ENCODE measurements at places on chromosomes 5 and 9.

DNA sequence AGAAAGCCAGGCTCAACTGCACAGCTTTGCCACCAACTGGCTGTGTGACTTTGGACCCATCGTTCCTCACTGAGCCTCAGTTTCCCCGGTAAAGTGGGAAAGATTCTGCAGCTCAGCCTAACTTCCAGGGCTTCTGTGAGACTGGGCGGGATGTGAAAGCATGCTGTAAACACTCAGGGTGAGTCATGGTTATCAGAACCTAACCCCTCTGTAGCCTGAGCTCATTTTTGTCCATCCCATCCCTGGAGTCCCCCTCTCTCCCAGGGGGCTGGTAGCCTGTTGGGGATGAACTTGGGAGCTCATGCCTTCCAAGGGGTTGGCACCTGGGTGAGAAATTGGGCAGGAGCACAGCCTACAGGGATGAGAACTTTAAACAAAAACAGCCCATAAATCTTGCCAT lies 2.3 kb downstream of the CCDC69 start:
- peaks cover 2% of the 10 kb centered on the region for H3K27me3 ChIP-seq
- H3K27ac ChIP-seq = no peak overlapping the region
- peaks cover 5% of the 10 kb centered on the region for H3K4me1 ChIP-seq
- DNase-seq = peak; percentile 55
- H3K4me3 ChIP-seq = no peak overlapping the region

GRCh38 chr9:92986176-92987119 lies 39.1 kb downstream of the FGD3 start:
- no peaks in the 10 kb centered on the region for H3K4me1 ChIP-seq
- H3K27me3 ChIP-seq = no peaks in the 10 kb centered on the region
- H3K36me3 ChIP-seq = no peaks in the 10 kb centered on the region
- DNase-seq = no peak
- H3K4me3 ChIP-seq = no peak overlapping the region
- no peak overlapping the region for H3K27ac ChIP-seq

- no peak overlapping the region for H3K27ac ChIP-seq
- no peaks in the 10 kb centered on the region for H3K4me1 ChIP-seq
- DNase-seq = peak; percentile 10
- H3K4me3 ChIP-seq = no peak overlapping the region
- no peaks in the 10 kb centered on the region for H3K36me3 ChIP-seq
These were observed 605.0 kb upstream of the CLINT1 start for GRCh38 chr5:158463938-158464337.

DNA sequence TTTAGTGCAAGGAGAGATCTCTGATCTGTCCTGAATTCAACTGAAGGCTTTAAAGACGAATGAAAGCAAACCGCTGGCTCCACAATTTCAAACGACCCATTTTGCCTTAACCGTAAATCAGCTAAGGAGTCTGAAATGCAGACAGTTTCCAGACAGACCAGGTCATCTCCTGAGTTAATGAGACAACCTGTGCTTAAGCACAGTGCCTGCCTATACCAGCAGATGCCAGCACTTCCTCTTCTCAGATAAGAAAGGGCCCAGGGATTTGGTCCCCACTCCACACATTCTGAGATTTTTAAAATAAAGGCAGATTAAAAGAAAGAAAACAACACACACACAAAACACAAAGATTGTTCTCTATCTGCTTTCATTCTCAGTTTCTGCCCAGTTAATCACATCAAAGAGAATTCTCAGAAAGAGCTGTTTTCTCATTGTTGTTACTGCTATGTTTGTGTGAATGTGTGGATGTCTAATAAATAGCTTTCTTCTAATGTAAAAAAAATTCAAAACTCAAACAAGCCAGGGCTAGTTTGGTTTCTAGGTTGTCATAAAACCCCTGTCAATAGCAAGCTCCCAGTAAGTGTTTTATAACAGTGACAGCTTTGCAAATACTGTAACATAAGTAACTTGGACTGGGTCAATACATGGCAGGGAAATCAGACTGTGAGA lies 157.7 kb upstream of the SLC24A2 start:
- no peaks in the 10 kb centered on the region for H3K4me1 ChIP-seq
- peak; percentile 21 for DNase-seq
- peaks cover 21% of the 10 kb centered on the region for H3K27me3 ChIP-seq
- no peaks in the 10 kb centered on the region for H3K36me3 ChIP-seq
- H3K27ac ChIP-seq = no peak overlapping the region

- H3K4me1 ChIP-seq = peaks cover 8% of the 10 kb centered on the region
These were observed 318.8 kb downstream of the PIK3R1 start for GRCh38 chr5:68534131-68534940.

DNA sequence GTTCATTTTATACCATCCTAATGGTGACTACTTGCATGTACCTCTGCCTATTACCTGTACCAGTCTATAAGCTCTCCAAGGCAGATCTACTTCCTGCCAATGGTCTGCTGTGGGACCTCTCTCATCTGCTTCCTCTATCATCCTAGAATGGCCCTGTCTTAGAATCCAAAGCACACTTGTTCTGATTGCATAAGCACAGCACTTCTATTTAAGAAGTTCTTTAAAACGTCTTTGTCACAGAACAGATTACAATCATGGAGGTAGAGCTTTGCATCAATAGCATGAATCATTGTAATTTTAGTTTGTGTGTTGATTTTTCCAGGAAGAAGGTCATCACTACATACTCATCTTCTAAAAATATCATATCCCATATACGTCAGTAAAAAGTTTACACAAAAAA lies 131.8 kb upstream of the ACOT12 start:
- H3K36me3 ChIP-seq = no peaks in the 10 kb centered on the region
- H3K4me3 ChIP-seq = no peak overlapping the region
- no peak overlapping the region for H3K27ac ChIP-seq
- H3K4me1 ChIP-seq = peaks cover 2% of the 10 kb centered on the region

GRCh38 chr9:113468716-113469448 lies 5.4 kb downstream of the RGS3 start:
- H3K4me1 ChIP-seq = peaks cover 12% of the 10 kb centered on the region
- H3K27me3 ChIP-seq = peaks cover 8% of the 10 kb centered on the region
- no peak overlapping the region for H3K27ac ChIP-seq
- DNase-seq = no peak
- H3K36me3 ChIP-seq = no peaks in the 10 kb centered on the region
- no peak overlapping the region for H3K4me3 ChIP-seq

DNA sequence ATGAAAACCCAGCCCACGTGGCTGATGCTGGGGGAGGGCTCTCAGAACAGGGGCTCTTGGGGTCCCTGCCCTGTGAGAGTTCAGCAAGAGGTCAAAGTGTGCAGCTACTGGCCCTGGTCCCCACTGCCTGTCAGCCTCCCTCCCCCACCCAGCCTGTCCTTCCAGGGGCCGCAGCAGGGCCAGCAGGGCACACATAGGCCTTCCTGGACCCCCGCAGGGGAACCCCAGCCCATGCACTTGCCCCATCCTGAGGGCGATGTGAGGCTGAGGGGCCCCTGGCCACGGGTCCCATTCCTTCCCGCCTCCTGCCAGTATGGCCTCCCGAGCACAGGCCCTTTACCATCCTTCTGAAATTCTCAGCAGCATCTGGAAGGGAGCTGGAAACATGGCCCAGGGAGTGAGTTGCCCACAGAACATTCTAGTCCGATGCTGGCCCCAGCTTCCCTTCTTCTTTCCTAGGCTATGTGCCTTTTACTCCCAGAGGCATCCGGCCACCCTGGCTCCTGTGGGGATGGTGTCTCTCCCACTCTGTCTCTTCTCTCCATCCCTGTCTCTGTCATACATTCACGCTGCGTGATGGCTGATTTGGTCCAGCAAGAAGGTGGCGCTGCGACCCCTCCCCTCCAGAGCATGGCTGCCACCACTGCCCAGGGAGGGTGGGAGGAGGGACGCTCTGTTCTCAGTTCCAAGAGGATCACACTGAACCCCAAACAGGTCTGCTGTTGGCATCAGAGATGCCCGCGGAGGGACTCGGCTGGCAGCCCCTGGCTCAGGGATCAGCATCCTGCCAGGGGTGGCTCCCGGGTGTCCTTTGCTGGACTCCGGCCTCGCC lies 19.6 kb downstream of the MRPL36 start:
- no peak overlapping the region for H3K27ac ChIP-seq
- no peaks in the 10 kb centered on the region for H3K36me3 ChIP-seq
- no peaks in the 10 kb centered on the region for H3K4me1 ChIP-seq

GRCh38 chr9:104118916-104119315 lies 24.8 kb downstream of the SMC2 start:
- no peaks in the 10 kb centered on the region for H3K36me3 ChIP-seq
- no peak overlapping the region for H3K27ac ChIP-seq
- no peak overlapping the region for H3K4me3 ChIP-seq
- H3K4me1 ChIP-seq = no peaks in the 10 kb centered on the region
- no peaks in the 10 kb centered on the region for H3K27me3 ChIP-seq

- H3K4me1 ChIP-seq = no peaks in the 10 kb centered on the region
- H3K36me3 ChIP-seq = no peaks in the 10 kb centered on the region
- H3K4me3 ChIP-seq = no peak overlapping the region
- H3K27me3 ChIP-seq = no peaks in the 10 kb centered on the region
- no peak for DNase-seq
- no peak overlapping the region for H3K27ac ChIP-seq
These were observed 117.7 kb downstream of the FRMD3 start for GRCh38 chr9:83420486-83420885.

DNA sequence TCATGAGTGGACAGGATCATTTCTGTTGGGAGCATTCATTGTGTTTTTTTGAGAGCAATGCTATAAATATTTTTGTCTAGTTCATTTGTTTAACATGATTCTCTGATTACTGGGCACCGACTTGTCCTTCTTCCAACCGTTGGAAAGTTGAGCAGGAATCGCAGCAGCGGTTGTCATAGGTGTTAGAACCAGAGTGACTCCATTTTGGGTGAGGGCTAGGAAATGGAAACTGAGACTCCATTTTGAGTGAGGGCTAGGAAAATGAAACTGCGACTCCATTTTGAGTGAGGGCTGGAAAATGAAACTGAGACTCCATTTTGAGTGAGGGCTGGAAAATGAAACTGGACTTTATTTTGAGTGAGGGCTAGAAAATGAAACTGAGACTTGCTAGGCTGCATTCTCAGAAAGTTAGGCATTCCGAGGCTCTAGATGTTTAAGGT lies 100.6 kb downstream of the ICE1 start:
- DNase-seq = peak; percentile 35
- H3K36me3 ChIP-seq = no peaks in the 10 kb centered on the region
- no peaks in the 10 kb centered on the region for H3K27me3 ChIP-seq
- no peaks in the 10 kb centered on the region for H3K4me1 ChIP-seq

DNA sequence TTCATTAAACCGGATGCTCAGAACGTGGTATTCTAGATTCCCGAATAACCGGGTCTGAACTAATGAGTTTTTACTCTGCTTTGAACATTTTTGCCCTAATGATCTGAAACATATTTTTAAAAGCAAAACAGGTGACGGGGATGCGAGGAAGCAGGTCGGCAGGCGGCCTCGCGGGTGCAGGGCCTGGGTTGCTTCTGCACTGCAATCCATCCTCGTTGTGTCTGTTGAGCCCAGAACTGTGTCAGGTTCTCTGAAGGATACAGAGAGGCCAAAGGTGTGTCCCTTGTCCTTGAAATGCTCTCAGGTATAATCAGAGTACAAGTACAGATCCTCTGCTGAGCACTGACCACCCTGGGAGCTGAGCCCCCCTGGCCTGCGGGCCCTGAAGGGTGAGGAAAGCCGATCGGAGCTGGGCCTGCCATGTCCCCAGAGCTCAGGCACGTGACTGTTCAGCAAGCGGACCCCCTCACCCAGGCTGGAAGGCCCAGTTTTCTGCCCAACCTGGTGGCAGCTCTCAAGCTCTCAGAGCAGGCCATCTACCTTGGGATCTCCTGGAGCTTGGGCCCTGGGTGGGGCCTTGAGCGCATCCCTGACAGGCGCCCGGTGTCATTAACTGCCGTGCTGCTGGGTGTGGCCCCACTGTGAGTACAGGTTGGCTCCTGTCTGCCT lies 151.8 kb downstream of the OLFM1 start:
- H3K36me3 ChIP-seq = no peaks in the 10 kb centered on the region
- H3K27ac ChIP-seq = no peak overlapping the region
- no peak for DNase-seq
- no peaks in the 10 kb centered on the region for H3K4me1 ChIP-seq
- no peaks in the 10 kb centered on the region for H3K27me3 ChIP-seq

GRCh38 chr9:107782789-107783188 lies 293.2 kb upstream of the KLF4 start:
- H3K27ac ChIP-seq = no peak overlapping the region
- H3K36me3 ChIP-seq = no peaks in the 10 kb centered on the region
- DNase-seq = no peak
- H3K27me3 ChIP-seq = no peaks in the 10 kb centered on the region

DNA sequence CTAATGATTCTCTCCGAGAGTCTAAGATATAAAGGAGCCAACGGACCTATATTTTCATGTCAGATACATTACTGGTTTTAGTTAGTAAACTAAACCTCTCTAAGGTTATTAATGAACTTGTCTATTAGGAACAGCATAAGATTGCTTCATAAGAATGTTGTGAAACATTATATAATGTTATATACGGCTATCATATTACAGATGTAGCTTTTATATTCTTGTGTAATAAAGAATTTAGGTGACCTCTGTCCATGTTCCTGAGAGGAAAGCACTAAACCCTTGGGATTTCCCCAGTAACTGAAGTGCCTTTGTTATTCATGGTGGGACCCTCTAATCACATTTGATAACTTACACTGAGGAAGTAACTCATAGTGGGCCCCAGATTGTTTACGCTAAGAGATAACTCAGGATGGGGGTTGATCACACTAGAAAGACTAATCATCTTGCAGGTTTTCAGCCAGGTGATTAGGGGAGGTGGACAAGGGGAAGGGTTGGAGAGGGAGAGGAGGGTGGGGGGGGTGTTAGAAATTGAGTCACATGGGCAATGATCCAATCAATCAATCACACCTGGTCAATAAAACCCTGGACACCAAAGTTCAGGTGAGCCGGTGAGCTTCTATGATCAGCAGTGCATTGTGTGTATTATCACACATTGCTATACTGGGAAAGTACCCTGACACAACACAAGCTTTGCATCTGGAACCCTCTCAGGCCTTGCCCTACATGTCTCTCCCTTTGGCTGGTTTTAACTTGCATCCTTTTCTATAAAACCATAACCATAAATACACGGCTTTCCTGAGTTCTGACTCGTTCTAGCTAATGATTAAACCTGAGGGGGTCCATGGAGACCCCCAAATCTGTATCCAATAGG lies 25.8 kb downstream of the ECPAS start:
- no peak overlapping the region for H3K4me3 ChIP-seq
- H3K27me3 ChIP-seq = no peaks in the 10 kb centered on the region
- H3K36me3 ChIP-seq = peaks cover 2% of the 10 kb centered on the region
- H3K27ac ChIP-seq = no peak overlapping the region

DNA sequence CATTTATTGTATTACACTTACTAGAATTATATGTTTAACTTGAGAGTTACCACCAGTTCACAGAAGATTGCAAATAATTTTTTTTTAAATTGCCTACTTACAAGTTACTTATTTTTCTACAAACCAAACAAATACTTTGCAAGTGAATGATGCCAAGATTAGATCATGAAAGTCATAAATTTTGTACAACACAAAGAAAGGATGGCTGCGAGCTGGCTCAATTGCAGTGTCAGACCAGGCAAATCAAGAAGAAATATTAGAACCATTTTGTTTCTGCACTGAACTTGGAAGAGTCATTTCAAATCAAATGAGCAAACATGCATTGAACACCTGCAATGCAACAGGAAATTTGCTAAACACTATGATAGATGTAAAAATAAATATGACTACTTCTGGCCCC lies 97.3 kb downstream of the PLCXD3 start:
- H3K27me3 ChIP-seq = no peaks in the 10 kb centered on the region
- H3K27ac ChIP-seq = no peak overlapping the region
- no peak for DNase-seq
- peaks cover 10% of the 10 kb centered on the region for H3K4me1 ChIP-seq
- H3K4me3 ChIP-seq = no peak overlapping the region

- H3K4me3 ChIP-seq = no peak overlapping the region
- H3K27me3 ChIP-seq = no peaks in the 10 kb centered on the region
These were observed 10.6 kb downstream of the DIPK1B start for GRCh38 chr9:136722969-136723356.

GRCh38 chr5:93279296-93279963 lies 301.6 kb downstream of the NR2F1-AS1 start:
- peak; percentile 61 for DNase-seq
- no peaks in the 10 kb centered on the region for H3K36me3 ChIP-seq
- peak overlapping the region; percentile 24 for H3K27ac ChIP-seq
- no peak overlapping the region for H3K4me3 ChIP-seq
- no peaks in the 10 kb centered on the region for H3K27me3 ChIP-seq
